ENCODE measurements at places on chromosomes 12 and 14.
A peak's percentile ranks its signal among the peaks of the same experiment; 100 is the strongest.

GRCh38 chr12:57148469-57149244 is 1.2 kb upstream of the LRP1-AS start:
- no peak for DNase-seq

- DNase-seq, result no peak
Observed at GRCh38 chr12:9244894-9245293, 36.7 kb upstream of the PZP start.

DNA sequence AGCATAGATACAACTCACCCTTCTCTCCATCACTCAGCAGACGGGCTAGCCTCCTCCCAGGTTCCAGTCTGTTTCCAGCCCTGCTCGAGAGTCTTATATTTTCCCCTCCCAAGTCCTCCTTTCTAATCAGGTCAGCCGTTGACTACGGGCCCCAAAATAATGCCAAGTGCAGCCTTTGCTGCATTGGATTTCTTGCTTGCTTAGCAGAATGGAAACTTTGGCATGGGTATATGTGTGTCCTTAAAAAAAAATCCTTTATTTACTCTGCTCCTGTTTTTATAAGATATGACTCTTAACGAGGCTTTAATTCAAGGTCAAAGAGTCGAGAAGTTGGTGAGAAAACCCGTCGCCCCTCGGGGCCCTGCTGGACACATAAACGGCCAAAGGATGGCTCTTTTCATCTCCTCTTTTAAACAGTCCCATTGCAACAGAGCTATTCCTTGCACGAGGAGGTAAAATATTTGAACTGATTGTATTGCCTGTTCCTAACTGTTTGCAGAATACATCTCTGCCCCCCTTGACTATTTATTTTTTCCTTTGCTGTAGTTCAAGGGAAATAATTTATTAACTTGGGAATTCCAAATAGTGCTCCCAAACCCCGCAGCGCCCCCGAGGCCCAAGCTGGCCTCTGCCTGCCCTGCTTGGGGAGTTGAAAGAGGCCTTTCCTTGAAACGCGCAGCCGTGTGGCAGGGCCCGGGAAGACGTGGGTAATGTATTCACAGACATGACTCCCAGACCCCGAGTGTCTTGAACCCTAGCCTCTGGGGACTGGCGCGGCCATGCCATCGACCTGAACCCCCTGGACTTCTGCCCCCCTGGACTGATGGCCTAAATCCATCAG is 156.5 kb upstream of the MYL2 start:
- DNase-seq, result no peak

- no peak for DNase-seq
Observed at GRCh38 chr14:103501041-103501870, 21.4 kb downstream of the CKB start.

DNA sequence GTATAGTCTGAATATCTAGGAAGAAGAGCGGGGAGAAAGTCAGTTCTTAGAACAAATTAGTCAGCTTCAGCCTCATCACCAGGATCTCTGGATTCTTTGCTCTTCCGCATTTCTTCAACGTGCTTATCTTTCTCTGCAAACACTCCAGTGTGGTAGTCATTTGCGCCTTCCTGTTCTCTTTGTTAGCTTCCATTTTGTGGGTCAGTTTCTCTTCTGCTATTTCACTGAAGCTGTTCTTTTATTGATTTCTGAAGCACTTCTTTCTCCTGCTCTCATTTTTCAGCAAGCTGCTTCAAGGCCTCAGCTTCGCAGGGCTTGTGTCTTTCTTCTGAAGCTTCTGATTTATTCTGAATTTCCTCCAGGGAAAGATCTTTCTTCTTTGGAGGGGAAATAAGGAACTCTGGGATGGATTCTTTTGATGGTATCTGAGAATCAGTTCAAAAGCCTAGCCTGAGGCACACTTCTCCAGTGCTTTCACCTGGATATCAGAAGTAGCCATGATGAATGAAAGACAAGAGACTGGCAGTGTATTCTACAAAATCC is 13.5 kb downstream of the AMN1 start:
- no peak for DNase-seq

DNA sequence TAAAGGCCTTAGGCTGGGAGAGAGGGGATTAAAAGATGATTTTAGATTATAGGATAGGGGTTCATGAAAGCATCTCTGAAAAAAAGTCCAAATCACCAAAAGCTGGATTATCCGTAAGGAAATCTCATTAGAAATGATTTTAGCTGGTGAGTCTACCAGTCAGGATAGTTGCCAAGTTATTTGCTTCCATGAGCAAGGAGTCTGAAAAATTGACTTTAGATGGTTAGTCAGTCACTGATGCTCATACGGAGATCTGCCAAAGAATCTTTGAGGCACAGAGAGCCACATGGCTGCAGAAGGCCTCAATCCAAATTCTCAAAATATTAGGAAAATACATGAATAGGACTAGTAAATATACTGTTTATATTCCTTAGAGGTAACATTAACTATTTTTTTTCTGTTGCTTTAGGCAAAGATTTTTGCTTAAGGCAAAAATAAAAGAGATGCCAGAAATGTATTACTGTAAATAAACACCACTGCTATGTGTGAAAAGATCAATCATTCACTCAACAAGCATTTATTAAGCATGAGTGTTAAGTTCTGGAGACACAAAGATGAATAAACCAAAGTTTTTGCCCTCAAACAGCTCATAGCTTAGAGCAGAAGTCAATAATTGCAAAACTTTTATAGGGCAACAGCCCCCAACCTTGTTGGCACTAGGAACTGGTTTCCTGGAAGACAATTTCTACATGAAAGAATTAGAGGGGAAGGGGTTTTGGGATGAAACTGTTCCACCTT is 105.2 kb downstream of the BBS10 start:
- no peak for DNase-seq

DNA sequence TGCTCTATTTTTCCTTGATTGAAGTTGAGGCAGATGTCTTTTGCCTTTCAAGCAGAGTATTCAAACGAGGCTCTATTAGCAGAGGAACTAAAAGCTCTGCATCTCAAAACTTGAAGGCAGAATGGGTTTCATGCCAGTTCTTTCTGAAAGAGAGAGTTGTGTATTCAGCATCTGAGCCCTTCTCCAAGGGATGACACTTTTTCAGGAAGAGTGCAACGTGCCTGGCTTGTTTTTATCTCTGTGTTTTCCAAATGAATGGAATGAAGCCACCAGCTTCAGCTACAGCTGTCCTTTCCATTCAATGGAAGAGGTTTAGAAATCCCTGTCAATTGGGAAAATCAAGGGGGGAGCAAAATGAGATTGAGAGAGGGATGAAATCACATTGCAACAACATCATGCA is 14.6 kb downstream of the BEST3 start:
- no peak for DNase-seq

GRCh38 chr14:64147126-64147790 is 146.9 kb downstream of the ESR2 start:
- DNase-seq, result no peak

- DNase-seq, result no peak
Observed at GRCh38 chr12:70615174-70615866, 21.9 kb downstream of the PTPRB start.

DNA sequence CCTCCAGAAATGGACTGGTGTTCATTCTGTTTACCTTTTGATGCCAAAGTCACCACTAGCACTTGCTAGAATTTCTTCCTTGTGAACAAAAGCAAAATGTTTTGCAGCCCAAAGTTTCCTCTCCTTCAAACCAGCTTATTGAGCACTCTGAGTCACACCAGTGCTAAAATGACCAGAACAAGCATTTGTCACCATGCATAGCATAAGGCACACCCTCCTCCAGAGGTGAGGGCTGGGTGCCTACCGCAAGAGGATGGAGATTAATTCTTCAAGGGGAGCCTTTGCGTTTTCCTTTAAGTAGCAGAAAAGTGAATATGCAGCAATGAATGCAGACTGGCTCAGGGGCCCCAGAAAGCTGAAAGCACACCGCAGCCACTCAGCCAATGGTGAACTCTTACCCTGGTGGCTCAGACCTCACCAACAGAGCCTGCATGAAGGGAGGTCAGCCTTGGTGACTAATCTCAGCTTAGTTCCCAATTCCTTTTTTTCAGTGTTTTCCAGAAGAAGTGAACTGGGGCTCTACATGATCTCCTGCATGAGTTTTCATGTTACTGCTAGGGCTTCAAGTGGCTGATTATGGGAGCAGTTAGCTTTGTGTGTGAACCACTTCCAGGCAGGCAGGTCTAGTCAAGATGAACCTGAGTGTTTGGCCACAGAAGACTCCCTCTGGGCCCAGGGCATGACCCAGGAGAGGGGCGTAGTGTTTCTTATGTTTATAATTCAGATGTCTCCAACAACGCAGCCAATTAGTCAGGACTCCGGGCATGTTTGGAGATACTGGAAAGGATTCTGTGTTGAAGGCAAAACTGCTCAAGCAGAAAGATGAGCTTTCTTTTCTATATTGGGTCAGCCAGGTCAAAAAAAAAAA is 96.3 kb downstream of the PAX9 start:
- no peak for DNase-seq

- DNase-seq, result no peak
Observed at GRCh38 chr12:108622421-108622820, 11.3 kb downstream of the SELPLG start.

DNA sequence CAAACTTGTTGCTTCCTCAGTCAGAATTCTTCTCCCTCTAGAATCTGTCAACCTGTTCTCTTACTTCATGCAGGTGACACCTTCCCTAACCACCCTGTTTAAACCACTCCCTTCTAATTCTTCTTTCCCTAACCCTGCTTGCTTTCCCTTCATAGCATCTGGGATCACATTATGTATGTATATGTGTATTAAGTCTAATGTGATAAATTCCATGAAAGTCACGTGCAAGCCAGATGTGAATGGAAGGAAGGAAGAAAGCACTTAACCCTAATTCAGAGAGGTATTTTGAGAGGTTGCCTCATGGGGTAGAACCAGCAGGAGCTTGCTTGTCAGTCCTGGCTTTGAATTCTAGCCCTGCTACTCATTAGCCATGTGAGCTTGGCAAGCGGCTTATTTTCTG is 340.0 kb downstream of the TRHDE start:
- no peak for DNase-seq

DNA sequence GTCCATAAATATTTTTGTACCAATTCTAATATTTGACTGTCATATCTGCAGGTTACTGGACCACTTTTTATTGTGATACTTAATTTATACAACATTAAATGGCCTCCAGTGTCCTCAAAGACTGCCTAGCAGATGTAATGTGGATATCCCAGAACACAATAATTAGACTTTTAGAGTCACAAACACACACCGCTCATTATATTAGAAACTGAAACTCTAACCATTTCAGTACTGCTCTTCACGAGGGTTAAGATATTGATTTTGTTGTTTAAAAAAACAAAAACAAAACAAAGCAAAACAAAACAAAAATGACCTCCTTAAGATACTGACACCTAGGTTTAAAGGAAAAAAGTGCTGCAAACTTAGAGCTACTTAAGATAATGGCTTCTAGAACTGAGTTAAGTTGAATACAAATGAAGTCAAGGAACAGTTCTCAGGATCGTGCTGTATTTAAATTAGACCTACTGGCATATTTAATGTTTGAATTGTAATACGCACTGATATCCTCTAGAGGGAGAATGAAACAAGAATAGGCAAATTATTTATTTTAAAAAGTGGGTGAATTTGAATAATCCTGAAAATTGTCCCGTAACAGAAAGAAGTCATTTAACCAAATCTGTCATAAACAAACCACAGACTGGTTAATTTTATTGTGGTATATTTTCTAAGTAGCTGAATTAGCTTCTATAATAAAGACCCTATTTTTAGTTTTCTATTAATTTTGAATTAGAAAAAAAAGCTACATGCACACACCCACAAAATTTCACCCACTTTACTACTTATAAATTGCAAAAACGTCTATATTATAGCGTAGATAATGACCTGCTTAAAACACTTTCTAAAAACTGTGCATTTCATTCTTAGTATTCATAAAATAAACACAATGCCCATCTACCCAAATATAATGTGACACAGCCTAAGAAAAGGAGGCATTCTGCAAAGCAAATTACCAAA is 395.2 kb upstream of the DCN start:
- no peak for DNase-seq

DNA sequence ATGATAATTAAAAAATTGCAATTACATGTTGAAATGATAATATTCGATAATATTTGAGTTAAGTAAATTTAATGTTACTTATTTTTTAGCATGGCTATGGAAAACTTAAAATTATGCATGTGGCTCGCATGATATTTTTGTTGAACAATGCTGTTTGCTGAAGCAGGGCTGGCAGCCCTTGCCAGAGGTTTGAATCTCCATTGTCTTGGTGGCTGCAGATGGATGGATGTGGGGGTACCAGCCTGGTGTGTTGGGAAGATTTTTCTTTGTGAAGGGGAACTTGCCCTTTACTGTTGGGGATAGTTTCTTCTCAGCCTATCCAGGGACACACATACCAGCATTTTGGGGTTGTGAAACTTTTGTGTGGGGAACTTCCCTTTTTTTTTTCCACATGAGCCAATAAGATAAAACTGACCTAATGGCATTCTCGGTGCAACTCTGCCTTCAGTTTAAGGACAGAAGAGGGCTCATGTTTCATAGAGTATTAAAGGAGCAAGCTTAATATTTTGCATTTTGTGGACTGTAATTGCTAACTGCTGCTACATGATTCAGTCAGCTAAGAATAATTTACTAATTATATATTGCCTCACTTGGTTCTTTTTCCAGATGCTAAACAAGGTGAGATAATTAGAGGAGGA is 8.8 kb downstream of the RASSF3 start:
- DNase-seq, result no peak

- peak; percentile 58 for DNase-seq
Observed at GRCh38 chr12:113136128-113136989, 798 bp upstream of the RASAL1 start.

DNA sequence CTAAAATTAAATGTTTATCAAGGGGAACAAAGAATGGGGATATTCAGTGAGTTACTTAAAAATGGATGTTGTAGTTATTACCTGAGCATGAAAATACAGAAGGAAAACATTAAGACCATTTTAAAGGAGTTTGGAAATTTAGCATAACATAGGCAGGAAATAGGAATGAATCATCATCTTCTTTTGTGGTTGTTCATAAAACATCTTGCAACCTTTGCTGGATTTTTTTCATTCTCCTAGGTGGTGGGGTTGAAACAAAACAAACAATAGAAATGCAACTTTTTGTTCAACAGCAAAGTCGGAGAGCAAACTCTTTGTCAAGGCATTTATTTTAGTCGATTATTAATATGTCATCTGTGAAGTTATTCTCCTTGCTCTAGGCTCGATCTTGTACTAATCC is 275.1 kb downstream of the IPO8 start:
- DNase-seq, result no peak

DNA sequence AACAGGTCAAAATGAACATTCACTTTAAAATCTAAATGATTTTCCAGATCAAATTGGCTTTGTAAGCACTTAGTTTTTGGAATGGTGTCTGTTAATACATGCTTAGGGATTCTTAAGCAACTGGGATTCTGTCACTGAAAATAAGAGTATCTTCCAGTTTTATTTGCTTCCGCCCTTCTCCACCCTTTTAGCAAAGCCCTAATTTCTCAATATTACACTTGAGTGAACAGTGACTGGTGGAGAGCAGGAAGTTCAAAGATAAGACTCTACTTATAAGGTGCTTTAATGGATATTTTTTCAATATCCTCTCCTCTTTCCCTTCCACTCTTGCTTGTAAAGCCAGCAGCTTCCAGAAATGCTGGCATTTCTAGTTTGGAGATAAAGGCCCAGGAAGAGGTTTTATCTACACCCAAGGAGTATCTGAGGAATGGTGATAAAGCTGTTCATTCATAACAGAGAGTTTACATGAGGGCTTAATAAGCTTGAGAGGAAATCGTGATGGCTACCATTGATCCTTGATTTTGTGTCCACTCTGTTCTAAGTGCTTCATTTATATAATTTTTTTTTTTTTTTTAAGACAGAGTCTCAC is 265.9 kb upstream of the PRICKLE1 start:
- DNase-seq, result no peak

- no peak for DNase-seq
Observed at GRCh38 chr14:100537446-100538350, 49.5 kb downstream of the BEGAIN start.

GRCh38 chr14:32559590-32559989 is 230.5 kb downstream of the AKAP6 start:
- no peak for DNase-seq

Measured in activated T-cell treated with anti-CD3 and anti-CD28 coated beads, Interleukin-2, amount 50 U/mL, for 4 hours (primary cell).